Activated CD8-positive, alpha-beta memory T cell treated with anti-CD3 and anti-CD28 coated beads for 1 hour (primary cell): ENCODE measurements at places on chromosomes 5 and 9.
A peak's percentile ranks its signal among the peaks of the same experiment; 100 is the strongest.

DNA sequence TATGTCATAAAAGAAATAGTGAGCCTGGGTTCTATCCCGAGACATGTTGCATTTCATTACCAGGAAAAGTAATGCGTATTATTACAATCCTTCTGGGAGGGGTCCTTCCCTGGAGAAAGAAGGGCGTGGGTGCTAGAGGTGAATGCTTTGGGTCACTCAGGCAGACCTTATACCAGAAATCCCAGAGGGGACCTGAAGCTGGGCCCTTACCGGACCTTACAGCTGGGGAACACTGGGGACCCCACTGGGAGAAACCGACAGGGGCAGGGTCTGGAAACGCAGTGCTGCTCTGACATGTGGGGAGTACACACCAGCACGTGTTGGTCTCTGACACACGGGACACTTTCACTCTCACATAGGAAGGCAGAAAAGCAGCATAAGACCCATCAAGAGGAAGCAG lies 71.3 kb downstream of the LMNB1 start:
- DNase-seq = no peak

GRCh38 chr5:476102-476813 lies 33.3 kb downstream of the EXOC3 start:
- no peak for DNase-seq

DNA sequence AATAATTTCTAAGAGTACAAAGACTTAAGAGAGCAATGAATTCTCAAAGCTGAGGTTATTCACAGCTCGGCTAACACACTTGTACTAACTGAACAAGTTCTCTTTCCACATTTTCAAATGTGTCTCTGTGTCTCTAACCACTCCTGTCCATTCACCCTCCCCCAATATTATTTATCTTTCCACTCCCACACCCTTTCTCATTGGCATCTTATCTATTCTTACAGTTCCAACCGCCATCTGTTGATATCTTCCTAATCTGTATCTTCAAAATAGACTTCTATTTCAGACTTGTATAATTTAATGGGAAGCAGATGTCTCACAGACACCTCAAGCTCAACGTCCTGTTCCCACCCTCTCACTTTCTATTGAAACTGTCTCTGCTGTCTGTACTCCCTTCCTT lies 205.9 kb downstream of the ANXA1 start:
- no peak for DNase-seq

DNA sequence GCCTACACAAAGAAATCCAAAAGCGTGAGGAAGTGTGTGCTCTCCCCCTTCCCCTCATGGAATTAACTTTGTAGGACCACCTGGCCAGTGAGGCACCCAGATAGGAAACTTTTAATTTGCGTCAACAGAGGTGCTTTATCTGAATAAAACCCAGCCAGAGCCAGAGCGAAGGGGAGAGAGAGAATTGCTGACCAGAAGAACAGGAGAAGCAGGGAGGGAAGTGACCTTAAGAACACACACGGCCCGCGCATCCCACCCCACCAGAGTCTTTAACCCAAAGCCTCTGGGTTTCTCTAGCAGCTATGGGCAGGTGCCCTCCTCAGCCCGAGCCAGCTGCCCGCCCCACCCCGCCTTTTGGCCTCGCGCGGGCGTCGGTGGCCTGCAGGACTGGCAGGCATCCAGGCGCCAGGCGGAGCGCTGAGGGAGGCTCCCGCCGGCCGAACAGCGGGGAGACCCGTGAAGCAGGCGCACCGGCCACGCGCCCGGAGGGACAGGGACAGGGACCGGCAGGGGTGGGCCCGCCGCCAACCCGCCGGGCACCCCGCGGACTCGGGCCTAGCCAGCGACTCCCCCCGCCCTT lies 580 bp downstream of the ERAP1 start:
- peak; percentile 33 for DNase-seq

- no peak for DNase-seq
These were observed 230.7 kb upstream of the SGCD start for GRCh38 chr5:156096259-156096658.

DNA sequence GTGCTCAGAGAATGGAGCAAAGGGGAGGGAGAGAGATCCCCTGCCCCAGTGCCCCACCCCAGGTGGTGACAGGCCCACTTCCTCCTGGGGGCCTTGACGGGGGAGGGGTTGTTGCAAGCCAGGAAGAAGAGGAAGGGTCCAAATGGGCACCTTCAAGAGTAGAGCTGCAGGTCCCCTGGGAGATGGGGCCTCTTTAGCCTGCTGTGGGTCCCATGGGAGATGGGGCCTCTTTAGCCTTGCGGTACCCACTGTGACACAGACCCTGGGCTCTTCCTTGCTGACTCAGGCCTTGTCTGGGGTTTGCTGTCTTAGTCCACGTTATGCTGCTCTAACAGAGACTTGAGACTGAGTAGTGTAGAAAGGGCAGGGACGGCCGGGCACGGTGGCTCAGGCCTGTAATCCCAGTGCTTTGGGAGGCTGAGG lies 9.6 kb upstream of the TOR4A start:
- no peak for DNase-seq

DNA sequence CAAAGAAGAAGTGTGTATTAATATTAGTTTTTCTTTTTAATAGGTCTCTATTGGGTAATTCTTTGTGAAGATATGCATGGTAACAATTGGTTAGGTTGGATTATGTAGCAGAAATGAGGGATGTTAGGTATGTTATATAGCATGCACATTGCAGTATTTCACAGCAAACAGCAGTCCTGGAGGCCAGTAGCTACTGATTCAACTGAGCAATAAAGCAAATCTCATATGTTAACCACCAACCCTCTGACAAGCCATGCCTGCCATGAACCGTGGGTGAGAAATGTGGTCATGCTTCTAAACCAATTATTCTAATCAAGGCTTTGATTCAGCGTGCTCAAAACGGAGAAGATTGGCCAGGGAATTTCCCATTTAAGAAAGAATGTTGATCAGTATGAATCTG lies 313.0 kb upstream of the CDH6 start:
- DNase-seq = no peak

GRCh38 chr9:2018162-2018643 lies 3.1 kb downstream of the SMARCA2 start:
- no peak for DNase-seq

- DNase-seq = no peak
These were observed 513.9 kb downstream of the ZNF608 start for GRCh38 chr5:124232515-124232914.

DNA sequence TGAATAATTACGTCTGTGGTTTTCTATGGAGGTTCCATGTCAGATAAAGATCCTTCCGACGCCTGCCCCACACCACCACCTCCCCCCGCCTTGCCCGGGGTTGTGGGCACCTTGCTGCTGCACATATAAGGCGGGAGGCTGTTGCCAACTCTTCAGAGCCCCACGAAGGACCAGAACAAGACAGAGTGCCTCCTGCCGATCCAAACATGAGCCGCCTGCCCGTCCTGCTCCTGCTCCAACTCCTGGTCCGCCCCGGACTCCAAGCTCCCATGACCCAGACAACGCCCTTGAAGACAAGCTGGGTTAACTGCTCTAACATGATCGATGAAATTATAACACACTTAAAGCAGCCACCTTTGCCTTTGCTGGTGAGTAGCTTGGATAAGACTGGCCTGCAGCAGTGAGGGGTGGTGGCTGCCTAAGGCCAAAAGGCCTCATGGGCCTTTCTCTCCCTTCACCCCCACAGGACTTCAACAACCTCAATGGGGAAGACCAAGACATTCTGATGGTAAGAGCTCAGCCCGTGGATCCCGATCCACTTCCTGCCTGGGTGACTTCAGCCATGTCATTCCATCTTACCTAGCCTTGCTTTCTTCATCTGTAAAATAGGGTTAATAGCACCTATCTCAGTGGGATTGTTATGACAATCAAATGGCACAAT lies at the start of gene IL3:
Gene IL3, plus strand, starts transcription at position 155 of the 661 bp plus-strand sequence. Its CDS starts 52 bp downstream, at position 207.
- no peak for DNase-seq
